Natural killer cell treated with Interleukin-12 subunit alpha and Interleukin-12 subunit beta and Interleukin-15 and Interleukin-18, amount 100 ng/mL, for 72 hours (primary cell): ENCODE measurements at places on chromosomes 4 and X. TPM values are rescaled to one million over a fixed set of nuclear protein-coding genes. Genes with fewer than 3 reads are reported as not detected.

Gene CENPC
- total RNA-seq, result 31.5 TPM

Gene CENPVL2
- not detected for total RNA-seq

Gene AMOT
- total RNA-seq, result 0.14 TPM

Gene MCF2
- 0.95 TPM for total RNA-seq

- DNase-seq, result no peak
These were observed 893 bp upstream of the METAP1 start for GRCh38 chr4:98994474-98995182.

- DNase-seq, result no peak
These were observed 105.8 kb downstream of the FAT4 start for GRCh38 chr4:125420526-125420925.
